ENCODE measurements at places on chromosomes 1 and 21. TPM values are rescaled to one million over a fixed set of nuclear protein-coding genes. Genes with fewer than 3 reads are reported as not detected.

The GABRD gene
- not detected for total RNA-seq

The SPRR1B gene
- not detected for total RNA-seq

The CDKN2C gene
- total RNA-seq = 7.4 TPM

The ZSCAN20 gene
- 4.0 TPM for total RNA-seq

The BCAN gene
- not detected for total RNA-seq

The UMODL1 gene
- not detected for total RNA-seq

The FALEC gene
- not detected for total RNA-seq

The ADCY10 gene
- total RNA-seq = 0.27 TPM

The TFF2 gene
- total RNA-seq = not detected

The KPRP gene
- not detected for total RNA-seq

The IVL gene
- total RNA-seq = not detected

The RPTN gene
- not detected for total RNA-seq

The TSPEAR gene
- not detected for total RNA-seq

The GJA5 gene
- total RNA-seq = 0.75 TPM

The RAB3GAP2 gene
- 17.6 TPM for total RNA-seq

The TRABD2B gene
- total RNA-seq = 0.27 TPM

The CD1D gene
- 1.4 TPM for total RNA-seq

The RPE65 gene
- total RNA-seq = not detected

The EMC1 gene
- total RNA-seq = 35.6 TPM

The TNFAIP8L2 gene
- total RNA-seq = 5.1 TPM

The KRTAP7-1 gene
- not detected for total RNA-seq
